ENCODE measurements at places on chromosomes 12 and 14.

DNA sequence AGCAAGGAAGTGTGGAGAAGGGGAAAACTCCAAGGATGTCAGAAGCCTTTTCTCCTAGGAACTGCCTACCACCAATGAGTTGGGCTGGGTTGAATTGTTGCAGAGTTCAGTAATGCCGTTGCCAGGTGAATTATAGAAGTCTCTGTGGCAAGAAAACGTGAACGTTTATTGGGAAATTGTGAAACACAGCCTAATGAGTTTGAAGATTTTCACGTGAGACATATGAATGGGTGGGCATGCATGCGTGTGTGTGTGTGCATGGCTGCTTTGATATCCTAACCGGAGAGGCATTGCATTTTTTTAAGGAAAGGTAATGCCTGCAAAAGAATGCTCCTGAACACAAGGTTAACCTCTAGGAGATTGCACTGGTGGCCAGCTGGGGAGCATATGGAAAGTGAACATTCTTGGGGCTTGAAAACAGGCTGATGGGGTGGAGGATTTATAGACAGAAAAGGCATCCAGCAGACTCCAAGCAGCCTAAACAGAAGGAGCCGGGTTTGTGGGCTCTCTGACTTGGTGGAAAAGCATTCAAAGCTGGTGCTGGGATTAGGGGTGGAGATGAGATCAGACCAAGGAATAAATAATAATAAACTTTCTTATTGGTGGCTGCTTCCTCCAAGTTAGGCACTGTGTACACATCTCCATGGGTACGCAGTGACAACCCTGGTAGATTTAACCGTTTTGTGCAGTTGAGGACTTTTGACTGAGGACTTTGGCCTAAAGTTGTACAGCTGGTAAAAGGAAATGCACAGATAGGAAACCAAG, 67.8 kb downstream of the NTF3 start:
- DNase-seq: no peak

DNA sequence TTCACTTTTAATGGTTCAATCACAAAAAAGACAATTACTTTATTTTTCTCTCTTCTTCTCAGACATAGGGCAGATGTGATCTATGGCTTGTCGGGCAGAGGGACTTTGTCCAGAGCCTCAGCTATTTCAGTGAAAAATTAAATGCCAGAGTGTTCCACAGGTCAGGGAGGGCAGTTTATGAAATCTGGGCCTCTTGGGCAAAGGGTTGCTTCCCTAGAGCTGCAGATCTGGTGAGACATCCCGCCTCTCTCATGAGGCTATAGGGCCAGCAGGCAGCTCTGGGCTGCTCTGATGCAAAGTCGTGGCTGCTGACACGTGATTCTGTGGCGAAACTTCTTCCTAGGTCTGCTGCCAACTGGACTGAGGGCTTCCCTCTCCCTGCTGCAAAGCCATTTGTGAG, 6.0 kb downstream of the CLMN start:
- DNase-seq: no peak

DNA sequence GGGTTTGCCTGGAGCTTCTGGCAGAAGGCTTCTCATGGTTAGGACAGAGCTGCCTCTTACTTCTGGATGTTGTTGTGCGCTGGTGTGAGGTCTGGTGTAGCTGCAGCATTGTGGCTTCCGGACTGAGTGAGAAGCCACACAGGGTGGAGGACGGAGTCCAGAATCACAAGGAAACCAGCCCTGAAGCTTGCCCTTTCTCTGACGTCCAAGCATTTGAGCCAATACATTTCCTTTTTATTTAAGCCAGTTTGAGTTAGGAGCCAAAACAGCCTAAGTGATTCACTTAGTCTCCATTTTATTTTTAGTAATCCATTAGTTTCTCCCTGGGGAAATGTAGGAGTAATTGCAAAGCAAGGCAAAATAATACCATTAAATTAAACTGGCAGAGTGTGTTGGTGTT, 402.4 kb upstream of the RGS6 start:
- DNase-seq: no peak

DNA sequence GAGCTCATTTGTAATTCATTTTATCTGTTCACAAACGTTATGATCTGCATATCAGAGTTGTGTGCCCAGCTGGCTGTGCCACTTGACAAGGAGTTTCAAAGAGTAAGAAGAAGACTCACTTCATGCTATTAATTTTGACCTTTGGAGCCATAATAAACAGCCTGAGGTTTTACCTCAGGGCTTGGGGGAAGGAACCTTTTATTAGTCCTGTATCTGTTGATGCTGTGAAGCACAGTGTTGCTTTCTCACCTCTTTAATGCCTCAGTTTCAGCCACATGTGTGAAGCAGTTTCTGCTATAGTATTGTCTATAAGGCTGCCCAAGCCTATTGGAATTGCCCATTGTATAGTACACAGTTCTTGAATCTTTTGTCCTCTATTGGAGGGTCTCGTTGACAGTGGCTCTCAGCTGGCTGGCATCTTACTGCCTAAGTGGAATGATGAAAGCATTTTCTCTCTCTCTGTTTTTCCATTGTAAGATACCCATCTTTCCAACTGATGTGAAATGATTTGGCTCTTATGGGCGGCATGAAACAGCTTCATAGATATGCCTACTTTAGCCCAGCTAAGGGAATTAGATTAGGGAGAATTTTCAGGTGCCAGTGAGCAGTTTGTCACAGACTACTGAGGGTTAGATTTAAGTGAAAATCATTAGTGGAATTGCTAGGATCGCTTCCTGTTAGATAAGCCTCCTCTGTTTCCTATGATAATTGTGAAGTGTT, 34.7 kb downstream of the GPATCH2L start:
- no peak for DNase-seq

DNA sequence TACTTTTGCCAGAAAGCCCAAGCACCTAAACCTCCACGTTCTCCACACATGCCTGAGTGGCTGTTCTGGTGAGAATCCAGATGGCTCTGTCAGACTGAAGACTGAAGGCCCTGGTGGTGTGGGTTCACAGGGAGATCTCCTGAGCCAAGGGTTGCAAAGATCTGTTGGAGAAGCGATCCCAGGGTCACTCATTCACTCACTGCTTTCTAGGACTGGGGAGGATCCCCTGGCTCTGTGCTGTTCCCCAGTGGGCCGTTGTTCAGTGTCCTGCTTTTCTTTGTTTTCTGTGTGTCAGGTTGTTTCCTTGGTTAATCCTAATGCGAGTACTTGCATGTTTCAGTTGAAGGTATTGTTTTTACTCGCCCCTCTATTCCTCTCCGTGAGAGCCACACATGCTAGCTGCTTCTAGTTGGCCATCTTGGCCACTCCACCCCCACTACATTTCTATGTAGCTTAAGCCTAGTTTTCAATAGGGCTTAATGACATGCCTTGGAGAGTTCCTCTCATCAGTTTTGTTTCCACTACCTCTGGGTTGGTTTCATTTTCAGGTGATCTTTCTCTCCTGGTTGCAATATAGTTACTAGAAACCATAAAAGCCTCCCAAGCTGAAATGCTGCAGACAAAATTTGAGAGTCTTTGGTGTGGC, 144.5 kb upstream of the SLC38A2 start:
- no peak for DNase-seq

- no peak for DNase-seq
Observed at GRCh38 chr14:93937519-93937918, 10.4 kb downstream of the FAM181A start.

Data from T-helper 2 cell (primary cell).